Stimulated activated CD8-positive, alpha-beta memory T cell treated with anti-CD3 and anti-CD28 coated beads, Interleukin-15, amount 100 ng/mL, for 24 hours (primary cell): ENCODE measurements at places on chromosomes 3 and 15.

- DNase-seq: no peak
Observed at GRCh38 chr3:3798631-3799113, 559 bp upstream of the LRRN1 start.

DNA sequence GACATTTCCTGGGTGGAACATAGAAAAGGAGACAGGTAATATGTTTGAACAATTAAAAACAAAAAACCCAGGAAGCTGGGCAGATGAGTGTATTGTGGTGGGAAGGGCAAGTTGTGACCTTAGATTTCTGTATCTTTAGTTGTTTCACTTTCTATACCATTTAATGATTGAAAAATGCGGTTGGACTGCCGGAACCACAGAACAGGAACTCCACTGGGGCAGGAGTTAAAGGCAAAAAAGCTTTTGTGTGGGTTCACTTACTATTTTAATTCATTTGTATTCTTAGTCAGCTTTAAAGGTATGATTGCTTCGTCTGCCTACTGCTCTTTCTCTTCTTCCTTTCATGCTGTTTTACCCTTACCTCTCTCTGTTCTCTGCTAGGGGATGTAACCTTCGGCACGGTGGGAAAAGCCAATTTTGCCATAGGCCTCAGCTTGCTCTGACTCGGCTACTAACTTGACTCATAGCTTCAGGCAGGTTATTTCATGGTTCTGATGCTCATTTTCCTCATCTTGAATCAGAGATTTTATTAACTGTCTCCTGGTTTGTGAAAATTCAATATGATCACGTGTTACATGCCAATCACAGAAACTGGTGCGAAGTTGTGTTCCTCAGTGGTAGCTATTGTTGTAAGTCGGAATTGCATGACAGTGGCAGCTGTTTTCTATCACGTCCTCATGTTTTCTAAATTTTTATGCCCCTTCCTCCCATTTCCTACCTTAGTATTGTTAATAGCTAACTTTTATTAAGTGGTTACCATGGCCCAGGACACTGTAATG is 1.6 kb upstream of the MCTP2 start:
- no peak for DNase-seq

GRCh38 chr3:78641703-78642102 is 1126.1 kb downstream of the ROBO1 start:
- DNase-seq: no peak

DNA sequence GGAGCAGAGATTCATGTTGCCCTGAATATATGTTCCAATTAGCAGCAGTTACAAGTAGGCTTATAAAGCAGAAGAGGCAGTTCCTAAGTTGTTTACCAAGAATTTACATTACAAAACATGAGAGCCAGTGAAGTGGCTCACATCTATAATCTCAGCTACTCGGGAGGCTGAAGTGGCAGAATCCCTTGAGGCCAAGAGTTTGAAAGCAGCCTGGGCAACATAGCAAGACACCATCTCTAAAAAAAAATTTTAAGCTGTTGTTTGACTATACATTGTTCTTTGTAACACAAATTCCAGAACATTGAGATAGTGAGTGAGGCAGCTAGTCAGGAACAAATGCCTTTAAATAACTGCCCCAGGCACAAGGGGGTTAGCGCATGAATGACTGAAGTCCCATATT is 10.3 kb upstream of the ZMAT3 start:
- no peak for DNase-seq
